ENCODE measurements at places on chromosomes 5 and 9.
A peak's percentile ranks its signal among the peaks of the same experiment; 100 is the strongest.

DNA sequence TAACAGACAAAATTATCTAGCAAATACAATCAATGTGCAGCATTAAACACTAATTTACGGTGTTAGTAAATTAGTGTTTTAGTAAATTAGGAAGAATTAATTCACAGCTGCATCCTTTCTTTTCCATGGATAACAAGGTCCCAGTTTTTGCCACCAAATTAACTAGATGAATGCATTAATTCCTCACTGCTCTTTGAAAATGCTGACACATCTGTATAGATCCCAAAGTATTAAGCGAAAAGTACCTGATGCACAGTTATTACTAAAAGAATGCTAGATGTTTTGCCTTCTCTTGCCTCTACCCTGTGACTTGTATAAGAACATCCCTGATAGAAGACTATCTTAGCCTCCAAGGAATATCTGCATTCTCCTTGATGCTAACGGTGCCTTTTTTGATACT is 612.7 kb upstream of the DMAC1 start:
- no peak for DNase-seq

DNA sequence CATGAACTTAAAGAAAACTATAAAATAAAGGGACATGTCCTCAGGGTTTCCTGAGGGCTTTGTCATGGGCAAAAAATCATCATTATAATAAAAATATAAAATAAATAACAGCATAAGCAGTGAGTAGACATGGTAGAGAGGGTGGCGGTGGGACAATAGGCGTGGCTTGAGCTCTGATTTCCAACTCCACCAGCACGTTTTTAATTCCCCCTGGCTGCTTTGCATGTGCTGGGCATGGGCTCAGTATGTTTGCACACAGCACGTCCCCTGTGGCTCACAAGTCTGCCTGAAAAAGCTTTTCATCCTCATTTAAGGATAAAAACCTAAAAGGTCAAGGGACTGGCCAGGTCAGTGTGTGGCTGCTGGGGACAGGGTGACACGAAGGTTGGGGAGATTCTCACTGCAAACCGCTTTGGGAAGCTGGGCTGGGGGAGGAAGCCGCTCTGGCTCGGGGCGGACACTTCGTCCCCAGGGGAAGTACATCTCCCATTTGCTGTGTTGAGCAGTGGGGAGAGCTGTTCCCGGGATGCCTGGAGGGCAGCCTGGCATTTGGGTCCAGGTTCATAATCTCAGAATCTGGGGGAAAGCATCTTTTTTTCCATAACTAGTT is 32.6 kb downstream of the NKX2-5 start:
- no peak for DNase-seq

GRCh38 chr9:5288591-5288990 is 15.9 kb downstream of the RLN2 start:
- no peak for DNase-seq

DNA sequence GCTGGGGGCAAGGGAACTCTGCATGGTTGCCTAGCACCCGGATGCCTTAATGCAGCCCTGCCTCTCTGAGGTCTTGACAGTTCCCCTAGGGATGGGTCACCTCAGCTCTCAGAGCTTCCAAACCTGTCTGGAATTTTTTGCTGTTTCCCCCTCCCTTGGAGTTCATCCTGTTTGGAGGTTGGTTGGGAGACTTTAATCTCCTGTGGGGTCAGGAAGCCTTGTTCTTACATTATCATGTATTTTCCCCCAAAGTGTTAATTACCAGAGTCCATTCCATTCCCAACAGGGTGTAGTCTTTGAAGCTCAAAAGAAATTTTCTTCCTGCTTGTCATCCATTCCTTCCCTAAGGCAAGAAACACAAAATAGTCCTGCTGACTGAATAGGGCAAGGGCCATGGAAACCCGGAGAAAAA is 150.3 kb upstream of the SPRY4 start:
- no peak for DNase-seq

- peak; percentile 12 for DNase-seq
Observed at GRCh38 chr5:132385326-132386105, 16.0 kb downstream of the SLC22A5 start.

All from DMS 273 treated with DMSO at 0.1 percent for 48 hours (cell line).